NCI-H526 (cell line): ENCODE measurements at places on chromosomes 12 and 14.
A peak's percentile ranks its signal among the peaks of the same experiment; 100 is the strongest.

GRCh38 chr12:19706936-19707335, 267.6 kb downstream of the AEBP2 start:
- DNase-seq = no peak

- DNase-seq = no peak
These were observed 22.5 kb downstream of the RNFT2 start for GRCh38 chr12:116760622-116761020.

- DNase-seq = no peak
These were observed 12.1 kb downstream of the GZMH start for GRCh38 chr14:24597403-24597802.

DNA sequence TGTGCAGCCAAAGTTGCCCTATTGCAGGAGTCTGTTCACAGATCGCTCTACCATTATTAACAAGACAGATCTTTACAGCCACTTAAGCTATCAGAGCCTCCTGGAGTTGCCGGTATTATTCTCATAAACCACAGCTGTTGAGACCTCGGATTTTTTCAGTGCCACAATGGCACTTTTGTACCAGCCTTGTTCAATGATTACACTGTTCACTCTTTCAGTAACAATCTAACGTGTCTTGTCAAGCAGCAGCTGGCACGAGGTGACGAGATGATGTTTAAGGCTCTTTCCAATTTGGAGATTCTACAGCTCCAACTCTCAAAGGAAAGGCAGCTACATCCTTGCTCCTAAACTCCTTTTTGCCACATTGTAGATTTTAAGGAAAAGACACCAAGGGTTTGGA, 30.7 kb downstream of the LRIG3 start:
- no peak for DNase-seq

DNA sequence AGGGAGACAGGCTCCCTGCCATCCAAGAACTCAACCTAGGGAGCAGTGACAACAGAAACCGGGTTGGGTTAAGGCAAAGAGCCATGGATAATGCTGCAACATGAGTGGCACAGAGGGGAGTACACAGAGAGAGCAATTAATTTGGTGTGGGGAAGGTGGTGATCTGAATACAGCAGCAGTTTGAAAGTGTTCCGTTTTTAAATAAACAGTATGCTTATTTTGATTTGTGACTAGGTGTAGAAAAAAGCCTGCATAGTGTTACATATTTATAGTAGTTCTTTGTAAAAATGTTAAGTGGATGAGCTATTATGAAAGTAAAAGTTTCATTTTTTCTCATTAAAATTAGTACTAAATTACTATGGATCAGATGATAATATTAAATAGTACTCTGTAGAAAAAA, 8.7 kb downstream of the AKAP5 start:
- DNase-seq = no peak

DNA sequence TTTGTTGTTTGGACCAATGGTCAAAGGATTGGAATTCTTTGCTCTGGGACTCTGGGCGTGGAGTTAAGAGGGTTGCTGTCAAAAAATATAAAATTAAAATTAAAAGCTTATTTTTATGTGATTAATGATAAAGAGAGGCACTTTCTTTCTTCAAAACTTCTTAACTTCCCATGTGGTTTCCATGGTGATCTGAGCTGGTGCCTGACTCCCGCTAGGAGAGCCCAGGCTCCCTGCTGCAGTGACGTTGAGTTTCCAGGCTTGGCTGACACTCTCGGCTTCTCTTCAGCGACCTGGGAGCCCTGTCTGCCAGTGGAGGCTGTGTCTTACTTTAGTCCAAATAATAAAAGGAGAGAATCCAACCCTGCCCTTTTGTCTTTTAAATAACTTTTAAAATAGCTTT, 84.4 kb downstream of the GALC start:
- DNase-seq = no peak

DNA sequence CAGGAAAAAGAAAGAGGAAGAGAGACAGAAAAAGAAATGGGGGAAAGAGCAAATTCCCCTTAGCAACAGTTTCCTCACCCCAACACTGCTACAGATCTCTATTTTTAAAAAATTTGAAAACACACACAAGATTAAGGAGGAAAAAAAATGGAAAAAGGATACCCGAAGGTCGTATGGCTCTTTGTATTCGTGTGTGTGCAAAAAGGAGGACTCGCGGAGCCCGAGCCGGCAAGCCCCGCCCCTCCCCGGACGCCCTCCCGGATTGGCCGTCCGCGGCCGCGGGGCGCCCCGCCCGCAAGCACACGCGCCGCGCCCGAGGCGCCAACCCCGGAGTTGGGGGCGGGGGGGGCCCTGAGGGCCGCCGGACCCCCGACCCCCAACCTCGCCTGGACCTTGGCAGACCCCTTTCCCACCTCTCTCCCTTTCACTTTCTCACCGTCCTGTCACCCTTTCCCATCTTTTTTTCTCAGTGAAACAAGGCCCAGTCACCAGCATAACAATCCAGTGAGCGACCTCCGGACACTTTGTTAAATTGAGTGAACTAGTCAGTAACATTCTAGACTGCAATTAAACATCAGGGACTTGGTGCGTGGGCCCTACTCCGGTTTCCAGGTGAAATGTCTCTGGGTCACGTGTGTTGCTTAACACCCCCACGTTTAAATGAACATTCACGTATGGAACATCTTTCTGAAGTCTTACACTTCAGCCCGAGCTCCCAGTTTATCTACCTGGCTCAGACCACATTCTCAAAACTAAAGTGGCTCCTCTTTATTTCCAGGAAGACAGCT, at the start of gene C14orf93:
C14orf93 (minus strand) TSS at position 205 of the 788 bp plus-strand sequence. CDS start 11,120 bp downstream, outside the sequence.
- peak; percentile 84 for DNase-seq

- no peak for DNase-seq
These were observed 897 bp downstream of the ACTR10 start for GRCh38 chr14:58200846-58201245.

- no peak for DNase-seq
These were observed 2.2 kb downstream of the TMEM106C start for GRCh38 chr12:47965581-47965980.

GRCh38 chr12:42483521-42483790, 106.1 kb downstream of the PRICKLE1 start:
- DNase-seq = no peak

- DNase-seq = no peak
These were observed 248.3 kb downstream of the PHLDA1 start for GRCh38 chr12:75783093-75783877.

DNA sequence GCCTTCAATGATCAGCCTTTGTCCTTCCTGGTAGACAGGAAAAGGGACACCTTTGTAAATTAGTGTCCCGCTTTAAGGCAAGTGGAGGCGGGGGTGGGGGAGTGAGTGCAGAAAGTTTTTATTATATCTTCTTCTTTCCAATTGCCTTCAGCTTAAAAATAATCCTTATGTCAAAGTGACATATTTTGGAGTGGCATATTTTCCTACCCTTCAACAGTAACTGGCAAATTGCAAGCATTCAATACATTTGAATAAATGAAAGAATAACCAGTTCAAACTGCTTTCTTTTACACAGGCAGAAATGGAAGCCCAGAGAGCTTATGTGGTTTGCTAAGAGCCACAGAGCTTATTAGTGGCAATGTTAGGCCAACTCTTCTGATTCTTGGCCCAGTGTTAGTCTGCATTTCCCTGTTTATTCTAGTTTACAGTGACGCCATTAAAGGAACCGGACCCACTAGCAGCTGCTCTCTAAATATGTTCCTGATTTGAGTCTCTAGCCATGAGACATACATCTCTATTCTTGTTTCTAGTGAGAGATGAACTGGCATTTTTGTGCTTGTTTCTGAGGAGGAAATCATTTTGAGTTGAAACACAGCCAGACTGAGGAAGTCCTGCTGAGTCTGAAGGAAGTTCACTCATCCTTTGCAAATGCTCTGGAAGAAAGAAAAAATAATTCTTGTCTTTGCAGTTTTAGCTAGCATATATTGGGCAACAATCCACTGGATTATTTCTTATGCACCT, 468.7 kb downstream of the NOVA1 start:
- no peak for DNase-seq

DNA sequence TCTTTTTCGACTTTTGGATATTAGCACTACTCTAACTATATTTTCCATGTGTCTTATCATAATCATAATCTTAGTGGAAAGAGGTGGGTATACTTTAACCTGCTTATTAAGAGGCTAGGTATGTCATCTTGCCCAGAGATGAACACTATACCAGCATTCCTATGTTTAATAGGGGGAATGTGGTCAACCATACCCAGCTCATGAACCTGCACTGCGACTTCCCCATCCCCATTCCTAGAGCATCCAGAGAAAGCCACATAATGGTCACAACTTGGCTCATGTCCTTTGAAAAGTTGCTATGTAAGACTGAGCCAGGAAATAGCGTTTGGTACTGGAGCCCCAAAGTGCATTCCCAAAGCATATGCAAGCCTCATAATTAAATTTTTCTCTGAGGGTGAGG, 55.2 kb downstream of the TMCC3 start:
- DNase-seq = no peak

DNA sequence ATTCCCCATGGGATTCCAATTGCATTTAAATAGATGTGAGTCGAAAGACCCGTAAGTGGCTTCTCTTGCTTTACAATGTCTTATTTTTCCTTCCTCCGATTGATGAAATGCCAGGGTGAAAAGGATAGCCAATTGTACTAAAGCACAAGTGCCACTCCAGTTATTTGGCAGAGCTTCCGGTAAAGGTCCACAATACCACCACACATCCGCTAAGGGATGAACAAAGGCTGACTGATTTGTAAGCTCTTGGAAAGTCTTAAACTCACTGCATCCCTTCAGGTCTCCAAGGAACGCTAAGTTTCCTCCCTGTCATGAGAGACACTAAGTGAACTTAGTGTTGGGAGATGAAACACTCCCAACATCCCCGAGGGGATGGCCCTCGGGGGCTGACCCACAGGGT, 21.2 kb upstream of the RNASE1 start:
- no peak for DNase-seq

GRCh38 chr12:77742631-77743030, 88.1 kb upstream of the NAV3 start:
- DNase-seq = no peak
